CD4-positive, alpha-beta T cell treated with Interleukin-6 at 100 ng/mL for 8 hours (primary cell): ENCODE measurements at places on chromosomes 1 and 21.

- DNase-seq: peak; percentile 53
Observed at GRCh38 chr1:67170751-67171573, 4.7 kb downstream of the IL23R start.

- DNase-seq: no peak
Observed at GRCh38 chr1:8121261-8122159, 95.4 kb upstream of the ERRFI1 start.

- no peak for DNase-seq
Observed at GRCh38 chr1:39900662-39901463, 854 bp downstream of the MYCL start.

DNA sequence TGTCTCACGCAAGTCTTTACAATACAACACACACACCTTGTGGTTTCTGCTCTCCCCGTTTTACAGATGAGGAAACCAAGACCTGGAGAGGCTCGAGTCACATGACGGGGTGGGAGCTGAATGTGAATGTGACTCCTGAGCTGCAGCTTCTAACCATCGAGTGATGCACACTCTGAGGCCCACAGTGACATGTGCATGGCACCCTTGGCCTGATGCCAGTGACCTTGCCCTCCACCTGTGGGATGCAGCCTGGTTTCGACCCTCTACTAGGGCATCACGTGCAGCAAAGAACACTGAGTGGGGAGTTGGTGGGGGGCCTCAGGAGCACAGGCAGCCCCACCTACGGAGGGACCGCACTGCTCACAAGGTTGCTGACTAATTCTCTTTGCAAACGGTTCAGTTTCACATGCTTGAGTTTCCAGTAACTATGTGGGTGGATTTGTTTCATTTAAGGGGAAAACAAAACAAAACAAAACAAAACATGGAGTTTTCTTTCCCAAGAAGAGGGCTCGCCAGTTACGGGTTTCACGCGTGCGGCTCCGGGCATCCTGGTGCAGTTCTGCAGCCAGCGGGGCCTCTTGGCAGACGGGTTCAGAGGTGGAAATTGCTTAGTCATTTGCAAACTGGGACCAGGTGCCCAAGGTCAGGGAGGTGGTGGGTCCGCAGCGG, 22.9 kb downstream of the SPSB1 start:
- DNase-seq: no peak

- DNase-seq: no peak
Observed at GRCh38 chr1:226657895-226658545, 81.1 kb downstream of the ITPKB start.

GRCh38 chr1:203186446-203187303, at the start of gene CHI3L1:
CHI3L1 (minus strand) TSS chr1:203186704; CDS start chr1:203186623, 81 bp downstream.
- no peak for DNase-seq
